Skin of body (tissue), 3 donors: ENCODE measurements at places on chromosomes 1 and 21.

GRCh38 chr1:205239078-205239477 is 11.3 kb downstream of the TMCC2 start:
- no peak for DNase-seq

DNA sequence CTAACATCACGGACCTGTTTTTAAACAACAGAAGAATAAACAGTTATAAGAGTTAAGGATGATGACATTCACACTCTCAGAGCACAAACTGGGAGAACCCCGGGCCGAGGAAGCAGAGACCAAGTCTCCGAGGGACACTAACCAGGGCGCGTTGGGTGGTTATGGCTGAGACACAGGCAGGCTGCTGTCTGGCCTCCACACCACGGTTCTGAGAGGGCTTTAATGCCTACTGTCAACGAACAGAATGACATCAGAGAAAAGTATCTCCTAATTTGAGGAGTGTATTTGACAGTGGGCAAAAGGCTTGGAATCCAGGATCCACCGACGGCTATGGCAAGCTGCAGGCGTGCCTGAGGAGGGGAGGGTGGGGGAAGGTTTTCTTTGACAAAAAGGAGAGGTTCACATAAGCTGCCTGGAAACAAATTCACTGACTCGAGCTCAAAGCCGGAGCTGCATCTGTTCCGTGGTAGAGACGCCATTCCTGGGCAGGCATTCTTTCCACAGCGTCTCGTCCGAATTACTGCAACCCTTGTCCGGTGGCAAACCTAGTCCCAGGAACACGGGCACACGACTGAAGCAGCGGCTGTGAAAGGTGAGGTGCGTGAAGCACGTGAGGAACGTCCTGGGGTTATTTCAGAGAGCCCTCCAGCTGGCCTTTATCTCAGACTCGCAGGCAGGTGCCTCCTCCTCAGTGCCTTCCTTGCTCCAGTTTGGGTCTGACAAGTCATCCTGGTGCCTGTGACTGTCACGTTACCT is 9.4 kb downstream of the POFUT2 start:
- no peak for DNase-seq

DNA sequence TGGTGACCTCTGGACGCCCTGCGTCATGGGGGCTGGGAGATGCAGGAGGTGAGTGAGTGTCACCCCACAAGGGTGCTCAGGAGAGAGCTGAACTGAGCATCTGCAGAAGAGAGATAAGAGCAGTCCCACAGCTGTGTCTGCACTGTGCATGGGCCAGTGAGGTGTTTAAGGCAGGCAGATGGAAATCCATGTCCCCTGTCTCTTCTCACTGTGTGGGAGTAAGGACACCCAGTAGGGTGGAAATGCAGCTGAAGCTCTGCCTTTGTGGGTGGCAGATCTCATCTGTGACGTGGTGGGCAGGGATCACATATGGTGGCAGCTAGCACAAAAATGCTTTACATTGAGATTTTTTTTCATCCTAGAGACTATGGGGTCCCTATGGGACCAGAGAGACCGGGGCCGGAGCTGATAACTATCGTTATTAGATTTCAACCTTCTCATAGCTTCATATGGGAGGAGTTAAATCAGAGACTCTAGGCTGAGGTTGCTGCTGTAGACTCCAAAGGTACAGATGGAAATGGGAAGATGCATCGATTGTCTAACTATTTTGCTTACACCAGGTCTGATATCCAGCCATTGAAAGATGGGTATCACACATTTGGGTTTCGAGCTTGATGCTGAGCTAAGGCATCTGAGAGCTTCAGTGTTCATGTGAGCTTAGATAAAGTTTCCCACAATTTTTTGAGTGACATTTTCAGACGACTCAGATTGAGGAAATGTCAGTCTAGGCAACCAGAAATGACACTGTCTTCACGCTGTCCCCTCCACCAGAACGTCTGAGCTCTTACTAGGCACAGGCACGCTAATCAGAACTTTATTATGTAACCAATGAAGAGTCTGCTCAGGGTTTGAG is 65.3 kb upstream of the PSEN2 start:
- DNase-seq, result no peak

DNA sequence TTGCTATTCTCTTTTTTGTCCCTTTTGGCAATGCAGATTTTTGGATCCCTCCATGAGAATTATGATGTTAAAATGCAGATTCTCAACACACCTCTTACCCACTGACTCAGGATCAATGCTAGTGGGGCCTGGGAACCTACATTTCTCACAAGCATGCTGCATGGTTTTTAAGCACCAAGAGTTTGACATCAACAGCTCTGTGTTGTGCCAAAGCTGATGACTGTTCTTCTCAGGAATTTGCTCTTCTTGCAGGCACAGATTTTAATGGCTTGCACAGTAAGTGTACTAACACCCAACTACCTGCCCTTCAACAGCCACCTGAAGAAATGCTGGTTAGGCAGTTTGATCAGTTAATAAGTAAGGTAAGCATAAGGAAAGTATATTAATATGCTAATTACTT is 468.7 kb downstream of the PTBP2 start:
- no peak for DNase-seq

GRCh38 chr1:14928412-14928811 is 225.1 kb upstream of the TMEM51 start:
- no peak for DNase-seq

- DNase-seq, result no peak
Measured at GRCh38 chr1:155884031-155884960, 24.9 kb downstream of the SYT11 start.

- DNase-seq, result no peak
Measured at GRCh38 chr1:44531785-44532566, 126.9 kb downstream of the RNF220 start.

- DNase-seq, result no peak
Measured at GRCh38 chr1:147892216-147892615, 10.4 kb upstream of the GJA8 start.

DNA sequence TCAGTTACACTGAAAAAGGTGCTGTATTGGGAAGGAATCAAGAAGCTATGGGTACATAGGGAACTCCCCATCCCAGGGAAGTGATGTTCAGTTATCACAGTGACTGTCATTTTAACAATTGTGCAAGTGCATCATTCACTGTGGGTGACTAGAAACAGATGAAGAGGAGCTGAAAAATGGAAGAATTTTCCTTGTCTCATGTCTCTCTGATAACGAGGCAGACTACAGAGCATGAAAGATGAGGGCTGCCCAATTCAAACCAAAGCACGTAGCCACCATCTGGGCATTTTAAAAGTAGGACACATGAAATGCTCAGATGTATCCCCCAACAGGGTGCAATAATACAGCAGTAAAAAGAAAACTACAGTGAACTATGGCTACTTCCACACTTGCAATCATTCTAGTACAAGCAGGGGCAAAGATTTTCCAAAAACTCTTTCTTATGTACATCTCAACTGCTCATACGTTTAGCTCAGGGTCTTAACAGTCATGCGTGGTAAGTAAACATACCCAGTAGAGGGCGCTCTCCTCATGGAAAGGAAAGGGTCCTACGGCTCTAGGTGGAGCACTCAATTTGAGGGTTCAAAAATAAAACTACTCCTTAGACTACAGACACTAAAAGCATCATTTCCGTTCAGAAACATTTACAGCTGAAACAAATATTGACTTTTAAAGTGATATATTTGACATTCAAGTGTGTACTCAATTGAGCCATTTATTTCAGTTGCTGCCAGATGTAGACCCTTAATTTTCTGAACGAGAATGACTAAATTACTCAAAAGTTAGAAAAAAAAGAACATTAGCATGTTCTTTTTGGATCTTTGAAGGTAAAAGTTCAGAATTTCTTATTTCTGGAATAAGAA is 143.2 kb downstream of the KCTD3 start:
- no peak for DNase-seq

DNA sequence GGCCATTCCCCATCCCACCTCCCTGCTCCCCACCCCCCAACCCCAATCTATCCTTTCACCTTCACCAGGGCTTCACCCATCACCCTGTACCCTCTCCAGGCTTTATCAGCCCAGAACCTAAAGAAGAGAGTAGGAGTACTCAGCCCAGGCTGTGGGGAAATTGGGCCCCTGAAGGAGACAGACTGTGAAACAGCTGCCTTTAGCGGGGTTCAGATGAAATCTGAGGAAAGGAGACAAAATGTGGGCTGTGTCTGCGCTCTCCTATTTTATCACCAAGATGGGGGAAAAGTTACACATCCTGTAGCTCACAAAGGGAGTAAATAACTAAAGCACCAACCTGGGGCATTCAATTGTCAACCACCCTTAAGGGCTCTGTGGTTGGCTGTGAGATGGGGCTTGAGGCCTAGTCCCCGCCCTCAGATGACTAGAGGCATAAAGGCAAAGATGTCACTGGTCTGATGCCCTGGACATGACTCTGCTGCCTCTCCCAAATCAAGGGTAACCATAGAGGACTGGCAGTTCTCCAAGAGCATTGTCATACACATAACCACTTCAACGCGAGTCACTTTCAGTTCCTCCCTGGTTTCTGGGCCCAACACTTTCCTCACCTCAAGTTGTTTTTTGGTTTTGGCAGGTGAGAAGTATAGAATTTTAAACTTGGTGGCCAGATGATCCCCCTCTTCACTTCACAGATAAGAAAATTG is 30.0 kb downstream of the SLC27A3 start:
- no peak for DNase-seq

DNA sequence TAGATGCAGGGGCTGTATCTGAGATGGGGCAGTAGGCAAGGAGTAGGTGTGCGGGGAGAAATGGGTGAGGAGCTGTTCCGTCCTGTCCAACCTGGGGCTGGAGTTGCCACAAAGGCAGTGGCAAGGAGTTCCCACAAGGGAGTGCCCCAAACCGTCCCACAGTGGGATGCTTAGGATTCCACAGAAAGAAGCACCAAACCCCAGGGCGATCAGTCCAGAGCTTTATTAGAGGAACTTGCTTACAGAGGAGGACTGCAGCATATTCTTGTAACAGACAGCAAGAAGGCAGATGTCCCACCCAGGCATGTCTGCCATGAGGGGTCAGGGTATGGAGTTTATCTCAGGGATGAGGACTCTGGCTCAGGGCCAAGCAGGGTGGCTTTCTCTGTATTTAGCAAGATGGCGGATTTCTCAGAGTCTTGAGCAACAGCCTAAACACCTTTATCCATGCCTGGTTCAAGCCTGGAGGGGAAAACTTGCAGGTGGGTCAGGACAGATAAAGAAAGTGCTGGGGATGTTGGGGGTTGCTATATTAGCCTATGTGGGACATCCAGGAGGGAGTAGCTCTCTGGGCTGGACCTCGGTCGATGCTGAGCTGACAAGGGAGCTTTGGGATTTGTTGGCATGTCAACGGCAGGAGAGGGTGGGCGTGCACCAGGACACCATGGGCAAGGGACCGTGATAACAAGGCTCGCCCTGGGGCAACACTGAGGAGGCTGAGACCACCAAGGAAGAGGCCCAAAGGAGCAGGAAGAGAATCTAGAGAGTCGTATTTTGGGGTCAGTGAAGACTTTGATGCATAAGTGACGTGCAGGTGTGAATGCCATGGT is 32.8 kb downstream of the OBSCN start:
- no peak for DNase-seq

- no peak for DNase-seq
Measured at GRCh38 chr1:216238844-216239243, 184.4 kb downstream of the USH2A start.

GRCh38 chr1:66494482-66494881 is 39.5 kb upstream of the SGIP1 start:
- no peak for DNase-seq

GRCh38 chr1:28199328-28200233 is 23.1 kb upstream of the PTAFR start:
- DNase-seq, result no peak

- DNase-seq, result no peak
Measured at GRCh38 chr1:205355075-205355453, 1.7 kb downstream of the KLHDC8A start.

DNA sequence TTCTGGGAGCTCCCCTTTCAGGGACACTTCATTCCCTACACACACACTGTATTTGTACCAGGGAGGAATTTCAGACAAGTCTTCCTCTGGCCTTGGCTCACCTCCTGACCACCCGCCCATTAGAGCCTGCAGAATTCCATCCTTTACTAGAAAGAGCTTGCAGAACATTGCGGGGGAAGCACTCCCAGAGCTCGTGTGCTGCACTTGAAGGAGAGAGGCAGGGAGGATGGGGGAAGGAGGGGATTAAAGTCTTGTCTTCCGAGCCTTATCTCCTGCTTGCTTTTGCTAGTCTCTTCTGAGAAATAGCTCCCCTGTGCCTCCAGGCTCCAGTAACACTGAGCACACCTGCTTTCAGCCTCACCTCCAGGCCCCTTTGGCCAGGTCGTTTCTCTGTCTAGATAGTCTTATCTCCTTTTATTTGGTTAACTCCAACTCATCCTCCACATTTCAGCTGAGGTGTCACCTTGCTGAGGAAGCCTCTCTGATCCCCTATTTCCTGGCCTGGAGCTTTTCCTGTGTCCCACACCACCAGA is 62.0 kb downstream of the PCNX2 start:
- DNase-seq, result no peak

DNA sequence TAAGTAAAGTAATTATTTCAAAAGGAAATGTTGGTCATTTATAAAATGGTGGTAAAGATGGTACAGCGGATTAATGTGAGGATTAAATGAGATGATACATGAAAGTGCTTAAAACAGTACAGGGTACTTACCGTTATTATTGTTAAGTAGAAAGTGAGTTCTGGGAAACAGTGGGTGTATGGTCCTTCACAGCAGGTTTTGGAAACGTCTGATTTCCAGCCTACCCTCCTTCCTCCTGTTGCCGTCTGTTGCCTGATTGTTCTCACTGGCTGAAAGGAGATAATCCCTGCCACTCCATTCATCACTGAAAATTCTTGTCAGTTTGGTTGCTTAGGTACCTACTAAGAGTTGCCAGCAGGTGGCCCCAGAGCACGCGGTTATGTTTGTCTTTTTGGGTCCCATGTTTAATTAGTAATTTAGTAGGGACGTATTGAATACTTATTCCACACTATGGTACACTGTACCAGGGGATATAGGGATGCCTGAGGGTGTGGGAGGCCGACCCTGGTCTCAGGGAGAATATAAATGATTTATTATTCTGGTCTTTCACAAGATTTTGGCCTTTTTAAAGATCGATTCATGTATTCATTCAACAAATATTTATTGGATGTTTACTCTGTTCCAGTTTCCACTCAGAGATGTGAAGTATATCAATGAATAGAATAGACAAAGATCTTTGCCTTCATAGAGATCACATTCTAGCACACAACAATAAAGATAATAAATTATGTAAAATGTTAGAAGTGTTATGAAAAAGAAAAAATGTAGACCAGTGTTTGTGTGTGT is 30.8 kb upstream of the RPTN start:
- DNase-seq, result peak; percentile 62

- DNase-seq, result no peak
Measured at GRCh38 chr1:183138301-183138700, 47.8 kb upstream of the LAMC2 start.

DNA sequence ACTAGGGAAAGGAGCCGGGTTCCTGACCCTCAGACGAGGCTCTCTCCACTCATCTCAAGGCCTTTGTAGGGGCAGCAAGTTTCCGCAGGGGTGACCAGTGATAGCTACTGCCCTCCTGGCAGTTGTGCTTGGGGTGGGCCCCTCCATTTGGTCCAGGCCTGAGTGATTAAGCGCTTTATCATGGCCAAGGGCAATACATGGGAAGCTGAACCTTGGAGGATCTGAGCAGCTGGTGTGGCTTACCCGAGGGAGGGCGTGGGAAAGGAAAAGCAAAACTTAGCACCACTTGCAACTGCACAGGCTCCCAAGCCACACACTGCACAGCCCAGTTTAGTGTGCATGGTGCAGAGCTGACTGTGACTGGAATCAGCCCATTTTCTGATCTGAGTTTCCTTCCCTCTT is 47.8 kb downstream of the GADD45A start:
- DNase-seq, result peak; percentile 16
